ENCODE measurements at places on chromosomes 13 and 19.

- peak; percentile 18 for DNase-seq
Measured at GRCh38 chr13:94716016-94716415, 3.7 kb upstream of the SOX21 start.

DNA sequence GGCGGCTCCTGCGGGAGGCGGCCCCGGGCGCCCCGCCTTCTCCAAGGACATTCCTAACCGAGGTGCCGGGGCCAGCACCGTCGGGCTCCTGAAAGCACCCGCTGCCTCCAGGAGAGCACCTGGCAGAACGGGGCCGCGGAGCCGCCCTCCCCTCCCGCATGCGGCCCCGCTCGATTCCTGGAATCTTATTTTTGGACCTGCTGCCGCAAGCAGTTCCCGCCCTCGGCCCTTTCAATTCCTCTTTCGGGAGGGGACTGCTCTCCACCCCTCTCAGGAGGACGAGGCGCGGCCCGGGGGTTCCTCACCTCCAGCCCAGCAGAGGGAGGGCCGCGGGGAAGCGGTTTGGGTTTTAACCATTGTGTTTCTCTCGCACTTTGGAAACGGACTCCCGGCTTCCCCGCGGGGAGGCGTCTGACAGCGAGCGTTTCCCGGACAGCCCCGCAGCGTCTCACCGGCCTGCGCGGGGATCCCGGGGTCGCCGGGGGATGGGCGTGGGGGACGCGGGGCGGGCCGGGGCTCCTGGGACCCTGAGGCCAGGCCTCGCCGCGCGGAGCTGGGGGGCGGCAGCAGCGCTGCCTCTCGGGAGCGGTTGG lies 849 bp downstream of the GAS6 start:
- DNase-seq = peak; percentile 63

- no peak for DNase-seq
Measured at GRCh38 chr13:108463340-108463739, 166.1 kb upstream of the MYO16 start.

- no peak for DNase-seq
Measured at GRCh38 chr13:113959198-113959597, 14.7 kb downstream of the C13orf46 start.

DNA sequence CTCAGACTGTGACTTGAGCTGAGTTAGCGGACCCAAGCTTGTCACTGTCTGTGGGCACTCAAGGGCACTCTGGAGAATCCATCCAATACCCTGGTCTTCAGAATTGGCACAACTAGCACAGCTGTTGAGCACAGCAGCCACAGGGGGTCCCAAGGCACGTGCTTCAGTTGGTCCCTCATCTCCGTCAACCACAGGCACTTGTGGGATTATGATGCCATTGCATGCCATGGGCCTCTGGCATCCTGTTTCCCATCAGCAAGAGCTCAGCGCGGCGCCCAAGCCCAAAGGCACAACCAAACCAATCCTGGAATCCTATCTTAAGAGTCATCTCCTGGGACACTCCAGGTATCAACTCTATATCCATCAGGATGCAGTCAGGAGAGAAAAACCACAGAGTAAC lies 3.7 kb upstream of the B3GNT8 start:
- DNase-seq = no peak

- no peak for DNase-seq
Measured at GRCh38 chr13:28413999-28414398, 80.9 kb downstream of the FLT1 start.

- no peak for DNase-seq
Measured at GRCh38 chr19:27652281-27652680, 1560.7 kb downstream of the UQCRFS1 start.

DNA sequence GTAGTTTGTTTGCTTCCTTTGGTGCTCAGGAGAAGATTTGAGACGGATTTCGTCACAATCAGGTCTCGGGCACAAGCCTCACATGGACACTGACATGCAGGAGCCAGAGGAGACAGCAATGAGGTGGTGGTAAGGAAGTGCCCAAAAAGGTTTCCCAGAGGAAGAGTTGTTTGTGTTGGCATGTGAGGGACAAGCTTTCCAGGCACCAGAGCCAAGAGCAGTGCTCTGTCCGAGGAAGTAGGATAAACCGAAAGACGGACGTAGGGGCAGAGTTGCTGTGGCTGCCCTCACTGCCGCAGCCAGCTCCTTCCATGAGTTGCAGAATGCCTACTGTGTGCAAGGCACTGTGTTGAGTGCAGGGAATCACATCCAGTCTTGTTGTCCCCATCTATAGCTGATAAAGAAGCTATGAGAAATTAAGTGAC lies 27.7 kb downstream of the SAE1 start:
- DNase-seq = no peak

GRCh38 chr19:11460207-11460606 lies 20.6 kb downstream of the ELAVL3 start:
- DNase-seq = no peak

GRCh38 chr13:104796581-104796980 lies 1730.4 kb upstream of the SLC10A2 start:
- DNase-seq = no peak

- DNase-seq = no peak
Measured at GRCh38 chr19:48537541-48537940, 14.4 kb upstream of the SULT2B1 start.

GRCh38 chr19:3512562-3513228 lies 6.6 kb downstream of the FZR1 start:
- DNase-seq = no peak

GRCh38 chr13:40333226-40333625 lies 333.2 kb downstream of the FOXO1 start:
- no peak for DNase-seq

Measured in suppressor macrophage treated with lipopolysaccharide for 1 hour (primary cell).